ENCODE measurements at places on chromosomes 7 and 10.

DNA sequence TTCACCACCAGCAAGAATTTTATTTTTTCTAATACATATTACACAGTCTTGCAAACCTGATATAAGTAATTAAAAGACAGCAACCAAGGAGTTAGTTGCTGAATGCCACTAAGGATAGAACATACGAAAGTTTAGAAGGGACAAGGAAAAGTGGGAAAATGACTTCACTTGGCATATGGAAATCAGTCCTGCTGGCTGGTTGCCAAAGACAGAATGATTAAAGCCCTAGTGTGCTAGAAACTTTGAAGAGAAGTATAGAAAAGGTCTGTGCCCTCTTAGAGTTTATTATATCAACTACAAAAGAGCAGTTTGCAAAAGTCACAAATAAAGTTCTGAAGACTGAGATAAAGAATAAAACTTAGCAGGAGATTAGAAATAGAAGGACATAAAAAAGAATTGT lies 5.8 kb upstream of the YAE1 start:
- no peak for DNase-seq

GRCh38 chr7:151857866-151858450 lies 19.0 kb downstream of the PRKAG2 start:
- no peak for DNase-seq

GRCh38 chr10:36608251-36608650 lies 517.1 kb upstream of the ANKRD30A start:
- DNase-seq: no peak

GRCh38 chr10:125107965-125108580 lies 52.3 kb downstream of the CTBP2 start:
- no peak for DNase-seq

DNA sequence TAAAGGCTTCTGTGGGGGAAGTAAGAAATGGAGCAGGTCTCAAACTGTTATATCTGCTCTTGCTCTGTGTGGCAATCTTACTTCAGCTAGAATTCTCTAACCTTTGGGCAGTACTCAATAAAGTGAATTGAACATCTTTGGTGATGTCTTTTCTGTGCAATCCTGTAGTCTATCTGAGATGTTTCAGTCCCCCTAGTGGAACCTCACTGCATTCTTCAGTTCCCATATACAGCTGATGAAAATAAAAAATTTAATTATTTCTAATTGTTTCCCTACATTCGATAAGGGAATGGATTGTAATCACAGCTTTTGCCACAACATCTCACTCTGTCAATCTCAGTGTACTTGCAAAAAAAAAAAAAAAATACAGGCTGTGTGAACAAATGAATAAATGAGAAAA lies 522.6 kb downstream of the DNAJB9 start:
- DNase-seq: no peak

GRCh38 chr10:128549101-128549608 lies 422.9 kb upstream of the MKI67 start:
- no peak for DNase-seq
